H1 (cell line): ENCODE measurements at places on chromosomes 7 and 10. TPM values are rescaled to one million over a fixed set of nuclear protein-coding genes. Genes with fewer than 3 reads are reported as not detected.

DNA sequence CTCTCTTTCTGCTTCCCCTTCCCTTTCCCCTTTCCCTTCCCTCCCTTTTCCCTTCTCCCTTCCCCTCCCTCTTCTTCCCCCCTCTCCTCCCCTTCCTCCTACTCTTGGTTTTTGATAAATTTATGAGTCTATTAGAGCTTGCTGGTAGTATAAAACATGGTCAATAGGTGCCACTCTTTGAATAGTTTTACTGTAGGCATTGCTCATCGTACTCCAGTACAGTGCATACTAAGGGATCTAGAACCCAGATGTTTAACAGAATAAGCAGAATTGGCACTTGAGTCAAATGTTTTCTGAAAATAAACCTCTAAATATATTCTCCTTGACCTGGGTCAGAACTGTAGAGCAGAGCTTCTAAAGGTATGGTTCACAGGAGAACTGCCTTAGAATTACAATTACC, 126.7 kb downstream of the SORCS3 start:
- H3K27ac ChIP-seq = no peak overlapping the region
- H3K4me1 ChIP-seq = no peaks in the 10 kb centered on the region
- DNase-seq = no peak
- H3K27me3 ChIP-seq = no peaks in the 10 kb centered on the region; the same call in 1 of the 2 replicates
- no peak overlapping the region for H3K4me3 ChIP-seq

The FASTK gene
- total RNA-seq = 39.4 and 43.8 TPM in 2 replicates

The SNX10 gene
- total RNA-seq = 9.6 and 9.9 TPM in 2 replicates

DNA sequence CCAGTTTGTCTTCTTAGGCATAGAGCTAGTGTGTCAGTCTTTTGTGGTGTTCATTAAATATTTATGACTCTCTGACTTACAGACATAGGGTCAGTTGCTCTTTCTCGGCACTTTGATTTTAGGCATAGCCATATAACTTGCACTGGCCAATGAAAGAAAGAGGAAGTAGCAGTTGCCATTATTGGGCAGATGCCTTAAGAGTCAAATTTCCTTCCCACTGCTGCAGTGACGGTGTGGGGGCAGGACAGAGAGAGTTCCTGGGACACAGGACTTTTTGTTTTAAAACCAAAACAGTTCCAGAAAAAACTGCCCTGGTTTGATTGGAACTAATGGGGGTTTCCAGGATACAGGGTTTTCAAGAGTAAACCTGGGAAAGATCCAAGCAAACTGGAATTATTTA, 60.2 kb upstream of the PHF14 start:
- no peak for DNase-seq
- peaks cover 4% of the 10 kb centered on the region for H3K4me1 ChIP-seq
- H3K36me3 ChIP-seq = no peaks in the 10 kb centered on the region

DNA sequence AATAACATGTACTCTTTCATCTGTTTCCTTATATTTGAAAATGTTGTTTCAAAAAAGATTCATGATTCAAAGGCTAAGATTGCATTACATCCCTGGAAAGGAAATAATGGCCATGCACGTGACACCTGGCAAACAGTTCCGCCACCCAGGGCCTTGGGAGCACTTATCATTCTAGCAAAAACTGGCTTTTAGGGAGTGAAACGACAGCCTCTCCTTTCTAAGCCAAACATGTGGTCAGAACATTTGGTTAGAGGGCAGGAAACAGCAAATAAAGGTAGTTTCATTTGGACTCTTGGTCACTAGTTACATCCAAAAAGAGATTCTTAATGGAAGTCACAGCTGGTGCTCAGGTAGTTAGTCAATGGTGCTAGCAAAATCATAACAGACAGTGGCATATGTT, 83.5 kb downstream of the FAS start:
- H3K27me3 ChIP-seq = no peaks in the 10 kb centered on the region
- H3K4me1 ChIP-seq = no peaks in the 10 kb centered on the region
- no peak overlapping the region for H3K4me3 ChIP-seq
- no peak overlapping the region for H3K27ac ChIP-seq

The IGF2BP3 gene
- total RNA-seq = 190 and 193 TPM in 2 replicates

DNA sequence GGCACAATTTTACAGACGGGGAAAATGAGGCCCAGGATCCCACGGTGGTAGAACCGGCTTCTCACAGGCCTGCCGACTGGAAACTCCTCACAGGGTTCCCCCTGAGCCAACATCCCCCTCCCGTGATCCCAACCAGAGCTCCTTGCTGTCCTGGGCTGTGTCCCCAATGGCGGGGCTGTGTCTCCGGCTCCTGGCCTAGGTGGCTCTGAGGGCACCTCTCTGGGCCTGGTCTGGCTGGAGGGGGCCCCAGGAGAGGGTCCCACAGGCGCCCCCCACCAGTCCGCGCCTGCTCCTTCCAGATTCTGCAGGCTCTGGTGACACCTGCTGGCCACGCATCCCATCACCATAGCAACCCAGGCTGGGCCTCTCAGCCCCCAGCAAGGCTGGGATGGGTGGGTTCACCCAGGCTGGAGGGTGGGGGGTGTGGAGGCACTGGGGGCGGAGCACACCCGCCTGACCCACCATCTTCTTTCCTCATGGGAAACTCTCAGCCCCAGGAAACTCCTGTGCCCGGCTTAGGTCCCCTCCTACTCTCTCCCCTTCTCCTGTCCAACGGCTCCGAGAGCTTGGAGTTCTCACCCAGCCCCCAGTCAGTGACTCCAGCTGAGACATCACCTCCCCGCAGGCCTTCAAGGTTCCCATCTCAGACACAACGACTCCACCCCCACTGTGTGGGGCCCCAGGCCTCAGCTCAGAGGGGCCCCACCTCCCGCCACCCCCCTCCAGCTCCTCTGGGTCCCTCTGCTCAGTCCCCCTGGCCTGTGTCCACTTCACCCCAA, 27.1 kb upstream of the TNRC18 start:
- H3K27ac ChIP-seq = no peak overlapping the region
- no peaks in the 10 kb centered on the region for H3K27me3 ChIP-seq
- DNase-seq = no peak
